ENCODE measurements at places on chromosomes 2 and 18.

DNA sequence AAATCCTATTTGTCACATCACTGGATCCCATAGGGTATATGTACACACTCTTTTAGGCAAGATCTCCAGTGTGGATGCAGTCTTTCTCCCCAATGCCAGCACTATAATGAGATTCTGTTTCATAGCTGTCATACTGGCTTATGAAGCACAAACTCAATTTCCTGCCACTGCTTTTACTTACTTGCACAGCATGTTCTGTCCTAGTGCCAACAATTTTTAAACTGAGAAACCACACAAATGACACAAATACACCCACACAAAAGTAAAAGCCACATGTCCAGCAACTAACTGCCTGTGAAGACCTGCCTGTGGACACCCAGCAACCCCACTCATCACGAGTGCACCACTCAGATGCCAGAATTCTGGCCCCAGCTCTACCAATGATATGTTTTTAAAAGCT, 29.6 kb upstream of the RNU4ATAC start:
- DNase-seq = no peak

GRCh38 chr18:63534615-63535014, 7.6 kb upstream of the SERPINB12 start:
- DNase-seq = no peak

- no peak for DNase-seq
These were observed 36.0 kb downstream of the WDFY1 start for GRCh38 chr2:223909001-223909741.

- DNase-seq = no peak
These were observed 30.7 kb upstream of the TXNDC2 start for GRCh38 chr18:9854801-9855676.

- no peak for DNase-seq
These were observed 315.0 kb upstream of the SMIM21 start for GRCh38 chr18:75742516-75742915.

GRCh38 chr2:235779444-235779896, 285.6 kb downstream of the AGAP1 start:
- peak; percentile 33 for DNase-seq

DNA sequence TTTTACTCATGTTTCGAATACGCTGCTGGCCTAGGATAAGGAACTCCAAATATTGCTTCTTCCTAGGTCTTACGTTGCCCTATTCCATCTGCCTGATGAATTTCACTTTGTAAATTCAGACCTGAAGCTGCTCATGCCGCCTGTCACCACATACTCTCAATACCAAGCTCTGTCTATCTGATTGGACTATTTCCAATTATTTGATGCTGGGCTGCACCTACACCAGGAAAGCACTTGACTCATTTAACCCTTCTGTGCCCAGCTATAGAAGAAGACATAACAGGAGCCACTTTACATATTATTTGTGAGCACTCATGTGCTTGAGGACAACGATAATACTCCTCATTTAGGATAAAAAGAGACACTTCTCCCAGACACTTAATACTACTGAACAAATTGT, 1293.9 kb upstream of the LRRTM1 start:
- no peak for DNase-seq
